ENCODE measurements at places on chromosomes 2 and 18. TPM values are rescaled to one million over a fixed set of nuclear protein-coding genes. Genes with fewer than 3 reads are reported as not detected.

DNA sequence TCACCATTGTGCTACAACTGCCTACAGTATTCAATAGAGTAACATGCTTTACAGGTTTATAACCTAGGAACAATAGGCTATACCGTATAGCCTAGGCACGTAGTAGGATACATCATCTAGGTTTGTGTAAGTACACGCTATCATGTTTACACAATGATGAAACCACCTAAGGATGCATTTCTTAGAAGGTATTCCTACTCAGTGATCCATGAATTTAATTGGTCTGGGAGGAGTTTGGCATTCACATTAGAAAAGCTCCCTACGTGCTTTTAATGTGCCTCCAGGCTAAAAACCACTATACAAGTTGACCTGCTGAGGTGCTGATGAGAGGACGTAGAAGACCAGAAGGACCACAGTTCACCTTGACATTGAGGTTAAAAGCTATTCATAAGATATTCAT is 154.5 kb upstream of the LRRTM1 start:
- DNase-seq, result no peak

The MROH2A gene
- not detected for total RNA-seq

GRCh38 chr2:217790195-217790594 is 212.6 kb downstream of the TNS1 start:
- no peak for DNase-seq

The KCNF1 gene
- not detected for total RNA-seq

- DNase-seq, result no peak
Observed at GRCh38 chr2:172996387-172996961, 79.2 kb upstream of the MAP3K20 start.

DNA sequence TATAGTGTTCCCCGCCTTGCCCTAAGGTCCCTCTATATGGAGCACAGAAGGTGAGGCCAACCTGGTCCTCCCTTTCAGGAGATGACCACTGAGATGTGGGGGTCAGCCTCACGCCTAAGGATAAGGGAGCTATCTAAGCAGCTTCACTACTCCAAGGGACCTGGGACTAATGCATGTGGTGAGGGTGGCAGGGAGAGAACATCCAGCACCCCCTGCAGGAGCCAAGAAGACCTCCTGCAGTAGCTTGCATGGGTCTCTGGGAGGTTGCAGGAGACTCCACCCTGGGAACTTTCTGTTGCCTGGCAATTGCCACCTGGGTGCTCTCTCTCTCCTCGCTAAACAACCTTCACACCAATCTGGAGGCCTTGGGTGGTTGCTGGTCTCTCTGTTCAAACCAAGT is 93.0 kb upstream of the KLHL29 start:
- no peak for DNase-seq

DNA sequence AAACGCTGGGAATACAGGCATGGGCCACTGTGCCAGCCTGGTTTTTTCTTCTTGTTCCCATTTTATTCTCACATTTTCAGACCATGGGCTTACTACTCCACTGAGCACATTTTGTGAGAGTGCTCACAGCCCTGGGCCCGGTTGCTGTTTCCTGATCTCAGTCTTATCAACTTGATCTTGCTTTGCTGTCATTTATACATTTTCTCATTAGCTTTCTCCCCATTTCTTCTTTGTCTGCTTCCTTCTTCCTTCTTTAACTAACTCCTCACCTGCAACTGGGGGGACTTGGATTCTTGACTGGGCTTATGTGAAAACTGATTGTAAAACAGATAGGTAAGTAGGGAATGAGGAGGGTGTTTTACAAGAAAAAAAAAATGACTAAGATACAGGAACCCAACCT is 117.3 kb downstream of the PLB1 start:
- DNase-seq, result no peak

The G6PC2 gene
- total RNA-seq, result not detected

GRCh38 chr2:21489080-21489479 is 365.3 kb downstream of the TDRD15 start:
- DNase-seq, result no peak

The ZNF514 gene
- total RNA-seq, result 11.4 TPM

DNA sequence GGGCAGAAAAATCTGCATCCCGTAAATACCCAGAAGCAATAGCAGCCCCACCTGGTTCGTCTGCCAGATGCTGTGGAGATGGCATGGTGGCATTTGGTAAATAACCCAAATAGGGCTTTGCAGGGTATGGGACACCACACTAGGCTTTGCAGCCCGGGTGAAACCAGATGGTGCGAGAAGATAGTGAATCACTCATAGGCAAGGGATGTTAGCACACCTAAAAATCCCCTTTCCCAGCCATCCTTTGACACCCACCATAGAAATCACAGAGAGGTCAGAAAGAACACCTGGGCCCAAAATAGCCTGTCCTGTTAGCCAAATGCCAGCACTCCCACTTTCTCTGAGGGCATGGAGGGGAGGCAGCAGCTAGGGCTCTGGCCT is 47.6 kb downstream of the BCL11A start:
- no peak for DNase-seq

The RTN4 gene
- total RNA-seq, result 566 TPM

DNA sequence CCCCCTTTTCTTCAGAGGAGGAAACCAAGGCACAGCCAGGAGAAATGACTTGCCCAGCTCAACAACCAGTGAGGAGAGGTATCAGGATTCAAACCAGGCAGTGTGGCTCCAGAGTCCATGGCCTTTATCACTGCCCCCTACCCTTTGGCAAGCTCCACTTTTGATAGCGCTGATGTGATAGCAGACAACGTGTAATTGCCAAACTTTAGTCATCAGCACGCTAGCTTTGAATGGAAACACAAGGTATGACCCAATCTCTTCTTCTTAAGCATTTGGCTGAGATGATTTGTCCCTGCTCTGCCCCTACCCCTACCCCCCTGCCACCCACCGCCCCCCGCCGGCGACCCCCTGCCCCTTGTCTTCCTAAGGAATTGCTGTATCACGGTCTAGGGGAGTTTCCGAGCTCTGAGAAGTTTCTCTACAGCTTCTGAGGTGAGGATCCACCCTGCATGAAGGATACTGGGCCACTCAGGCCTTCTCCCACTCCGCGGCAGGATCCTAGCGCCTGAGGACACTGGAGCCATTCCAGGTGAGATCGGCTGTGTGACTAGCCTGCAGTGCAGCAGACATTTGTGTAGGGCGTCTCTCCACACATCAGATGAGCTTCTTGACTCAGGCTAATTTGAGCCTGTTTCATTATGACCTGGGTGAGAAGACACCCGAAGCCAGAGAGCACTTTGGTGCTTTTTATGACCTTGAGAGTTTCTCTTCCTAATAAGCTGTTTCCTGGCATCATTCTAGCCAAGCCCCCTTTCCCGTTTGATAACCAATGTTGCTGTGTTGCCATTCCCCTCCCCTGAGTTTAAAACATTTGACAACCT is 75.1 kb upstream of the MAP4K4 start:
- DNase-seq, result no peak

DNA sequence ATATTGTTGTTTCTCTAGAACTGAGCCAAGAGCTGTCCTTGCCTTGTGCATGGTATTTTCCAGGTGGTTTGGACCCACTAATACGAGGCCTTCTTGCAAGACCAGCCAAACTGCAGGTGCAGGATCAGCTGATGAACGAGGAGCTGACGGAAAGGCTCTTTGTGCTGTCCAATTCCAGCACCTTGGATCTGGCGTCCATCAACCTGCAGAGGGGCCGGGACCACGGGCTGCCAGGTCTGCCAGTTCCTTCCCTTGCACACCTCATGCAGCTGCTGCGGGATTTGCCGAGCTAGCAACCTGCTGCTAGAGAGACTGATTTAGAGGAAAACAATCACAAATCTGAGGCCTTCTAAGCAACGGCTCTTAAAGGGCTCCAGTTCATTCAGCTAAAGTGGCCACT is 74.5 kb downstream of the TPO start:
- no peak for DNase-seq

The ADAM23 gene
- total RNA-seq, result 0.37 TPM

The ST8SIA5 gene
- not detected for total RNA-seq

DNA sequence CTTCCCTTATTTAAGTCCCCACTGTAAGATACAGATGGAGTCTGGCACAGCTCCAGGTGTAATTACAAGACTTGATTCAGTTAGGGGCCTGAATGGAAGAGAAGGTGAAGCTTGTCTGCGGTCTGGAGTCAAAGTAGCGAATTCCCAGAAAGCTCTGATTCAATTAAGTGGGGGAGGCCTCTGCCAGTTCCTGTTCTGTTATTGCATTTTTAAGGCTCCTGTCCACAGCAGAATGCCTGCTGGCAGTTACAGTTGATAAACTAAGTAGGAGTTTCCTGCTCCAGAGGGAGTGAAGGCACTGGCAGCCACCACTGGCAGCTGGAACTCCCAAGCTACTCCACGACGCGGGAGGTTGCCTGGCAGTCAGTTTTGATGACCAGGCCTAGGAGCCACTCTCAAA is 181.1 kb downstream of the SOCS6 start:
- no peak for DNase-seq

DNA sequence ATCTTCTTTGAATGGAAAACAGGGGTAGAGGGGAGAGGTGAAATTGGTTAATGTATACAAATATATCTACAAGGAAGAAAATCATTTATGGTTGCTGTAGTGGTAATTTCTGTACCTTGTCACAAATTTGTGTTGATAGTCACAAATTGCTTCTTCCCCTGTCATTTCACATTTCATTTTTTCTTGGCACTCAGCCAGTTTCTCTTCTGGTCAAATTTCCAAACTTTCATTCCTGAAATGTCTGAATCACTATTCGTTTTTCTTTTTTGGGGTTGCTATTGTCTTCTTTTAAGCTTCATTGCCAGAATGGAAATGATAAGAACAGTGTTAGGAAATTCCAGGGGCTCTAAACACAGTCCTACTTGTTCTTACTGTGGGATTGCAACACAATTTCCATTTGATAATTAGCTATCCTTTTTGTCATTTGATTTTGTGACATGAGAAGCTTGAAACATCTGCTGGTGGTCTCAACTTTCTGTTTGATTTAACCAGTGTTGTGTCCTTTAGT is 136.0 kb upstream of the GCFC2 start:
- no peak for DNase-seq

The CMPK2 gene
- total RNA-seq, result 31.1 TPM

DNA sequence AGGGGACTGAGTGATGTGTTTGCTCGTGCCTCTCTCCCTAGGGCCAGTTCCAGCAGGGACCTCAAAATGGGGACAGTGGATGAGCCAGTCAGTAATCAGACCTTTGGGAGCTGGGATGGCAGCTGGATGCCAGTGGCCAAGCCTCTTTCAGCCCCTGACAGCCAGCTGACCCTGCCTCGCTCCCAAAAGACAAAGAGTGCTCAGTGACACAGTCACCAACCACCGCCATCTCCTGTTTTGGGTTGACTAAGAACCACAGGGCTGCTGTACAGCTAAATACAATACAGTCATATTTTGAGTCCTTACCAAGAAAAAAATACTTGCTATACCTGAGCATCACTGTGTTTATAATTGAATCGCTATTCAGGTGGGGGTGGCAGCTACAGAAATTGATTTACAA is 75.7 kb downstream of the POU3F3 start:
- no peak for DNase-seq

GRCh38 chr18:62832282-62832681 is 116.9 kb downstream of the PHLPP1 start:
- no peak for DNase-seq

- DNase-seq, result no peak
Observed at GRCh38 chr18:65721619-65722018, 29.2 kb upstream of the CDH7 start.

GRCh38 chr2:240327566-240327965 is 107.9 kb upstream of the GPC1 start:
- no peak for DNase-seq

- DNase-seq, result no peak
Observed at GRCh38 chr2:5530011-5530696, 162.0 kb upstream of the SOX11 start.

DNA sequence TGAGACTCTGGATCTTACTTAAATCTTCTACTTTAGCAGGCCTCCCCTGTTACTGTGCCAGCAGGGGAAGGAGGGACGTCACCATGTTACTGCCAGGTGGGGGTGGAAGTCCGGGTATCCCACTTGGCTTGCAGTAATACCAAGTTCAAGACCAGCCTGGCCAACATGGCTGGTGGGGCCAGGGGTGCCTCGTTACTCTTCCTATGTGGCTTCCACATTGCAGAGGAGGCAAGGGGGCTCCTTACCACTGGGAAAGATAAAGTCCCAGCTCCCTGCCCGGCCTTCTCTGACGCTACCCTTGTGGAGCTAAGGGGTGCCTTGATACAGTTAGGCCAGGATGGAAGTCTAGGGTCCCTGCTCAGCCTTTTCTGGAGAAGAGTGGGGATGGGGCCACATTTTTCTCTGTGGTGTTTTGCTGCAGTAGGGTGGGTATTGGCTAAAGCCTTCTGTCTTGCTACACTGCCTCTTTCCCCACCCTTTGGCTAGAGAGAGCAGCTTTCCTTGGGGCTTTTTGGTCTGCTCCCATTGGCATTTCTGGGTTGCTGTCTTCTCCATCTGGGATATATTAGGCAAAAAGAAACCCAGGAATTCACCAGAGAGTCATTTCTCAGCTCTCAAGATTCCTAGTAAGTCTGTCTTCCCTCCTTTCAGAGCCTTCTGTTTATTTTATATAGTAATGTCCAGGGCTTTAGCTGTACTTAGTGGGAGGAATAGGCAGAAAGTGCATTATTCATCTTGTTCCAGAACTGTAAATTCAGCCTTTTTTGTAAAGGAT is 21.9 kb downstream of the ELMOD3 start:
- no peak for DNase-seq

DNA sequence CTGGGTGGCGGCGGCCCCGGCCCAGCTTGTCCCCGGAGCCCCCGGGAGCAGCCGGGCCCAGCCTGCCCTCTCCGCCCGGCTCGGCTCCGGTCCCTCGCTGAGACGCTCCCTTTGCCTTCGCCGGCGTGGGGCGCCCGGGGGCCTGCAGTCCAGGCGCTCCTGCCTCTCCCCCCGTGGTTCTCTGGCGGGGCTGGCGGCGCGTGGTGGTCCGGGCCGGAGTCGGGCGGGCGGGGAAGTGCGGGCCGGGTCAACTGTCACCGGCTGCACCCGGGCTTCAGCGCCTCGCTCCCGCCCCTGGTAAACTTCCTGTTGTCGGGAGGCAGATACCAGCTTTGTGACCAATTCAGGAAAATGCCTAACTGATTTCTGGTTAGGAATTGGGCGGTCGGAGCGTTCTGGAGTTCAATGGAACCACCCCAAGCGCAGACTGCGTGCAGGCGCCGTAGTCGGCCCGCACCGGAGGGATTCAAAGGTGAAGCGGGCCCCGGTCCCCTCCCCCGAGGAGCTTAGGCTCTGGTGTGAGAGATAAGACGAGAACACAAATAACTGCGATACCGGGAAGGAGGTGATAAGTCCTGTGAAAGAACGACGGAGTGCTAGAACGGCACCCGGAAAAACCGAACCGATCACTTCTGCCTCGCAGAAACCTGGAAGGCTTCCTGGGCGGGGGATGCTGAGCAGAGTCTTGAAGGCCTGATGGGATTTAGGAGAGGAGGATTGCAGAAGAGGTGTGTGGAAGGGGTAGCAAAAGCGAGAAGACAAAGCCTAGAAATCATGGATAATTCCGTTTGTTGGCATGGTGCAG is 891 bp downstream of the CAB39 start:
- no peak for DNase-seq

DNA sequence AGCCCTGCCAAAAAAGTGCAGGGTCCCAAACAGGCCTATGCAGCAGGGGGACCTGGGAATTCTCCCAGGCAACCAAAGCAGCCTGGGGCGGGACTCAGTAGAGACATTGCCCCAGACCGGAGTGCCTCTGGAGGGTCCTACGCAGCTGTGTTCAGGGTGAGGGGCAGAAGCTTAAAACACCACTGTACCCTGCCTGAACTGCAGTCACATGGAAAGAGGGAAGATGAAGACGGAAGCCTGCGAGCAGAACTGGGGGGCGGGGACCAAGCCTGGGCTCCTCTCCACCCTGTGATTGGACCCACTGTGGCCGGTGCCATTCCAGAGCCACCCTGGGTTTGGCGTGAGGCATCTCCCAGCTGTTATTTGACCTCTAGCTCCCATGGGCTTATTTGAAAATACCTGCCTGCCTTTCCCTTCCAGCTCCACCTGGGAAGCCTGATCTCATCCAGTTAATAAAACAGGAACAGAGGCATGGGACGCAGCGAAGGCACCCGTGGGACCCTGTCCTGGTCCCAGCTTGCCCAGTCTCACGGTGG is 183.1 kb downstream of the SMAD2 start:
- no peak for DNase-seq

All from omental fat pad (tissue), 4 donors.